SW480 (cell line): ENCODE measurements at places on chromosomes 11 and 22.

GRCh38 chr11:75478783-75479596 is 46.0 kb upstream of the KLHL35 start:
- DNase-seq = no peak

DNA sequence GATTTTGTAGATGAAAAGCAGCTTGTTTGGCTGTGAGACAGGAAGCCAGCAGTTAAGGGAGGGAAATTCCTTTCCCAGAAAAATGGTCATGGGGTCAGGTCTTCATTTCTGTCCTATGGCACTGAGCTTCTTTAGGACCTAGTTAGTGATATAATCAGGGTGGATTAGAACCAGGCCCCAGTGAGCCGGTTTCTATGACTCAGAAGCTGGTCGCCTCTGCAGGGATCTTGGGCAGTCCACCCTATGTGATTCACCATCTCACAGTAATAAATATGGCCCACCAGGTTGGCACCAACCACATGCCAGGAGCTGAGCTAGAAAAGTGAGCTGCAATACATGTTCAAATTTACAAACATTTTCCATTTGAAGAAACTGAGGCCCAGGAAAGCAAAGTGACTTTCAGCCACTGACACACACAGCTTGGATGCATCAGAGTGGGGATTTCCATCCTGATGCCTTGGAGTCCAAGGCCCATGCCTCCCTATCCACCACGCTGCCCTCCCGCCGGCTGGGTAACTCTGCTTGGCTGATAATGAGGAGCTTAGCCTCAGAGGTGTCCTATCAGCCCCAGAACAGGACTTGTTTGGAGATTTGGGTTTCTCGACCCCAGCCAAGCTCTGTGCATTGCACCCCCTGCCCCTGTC is 42.0 kb downstream of the CD82 start:
- no peak for DNase-seq

- DNase-seq = no peak
Measured at GRCh38 chr22:20217563-20217962, 50.6 kb downstream of the RTN4R start.

- no peak for DNase-seq
Measured at GRCh38 chr11:15288863-15289262, 174.1 kb downstream of the INSC start.

- DNase-seq = no peak
Measured at GRCh38 chr11:96075532-96075959, 151.6 kb upstream of the MTMR2 start.

DNA sequence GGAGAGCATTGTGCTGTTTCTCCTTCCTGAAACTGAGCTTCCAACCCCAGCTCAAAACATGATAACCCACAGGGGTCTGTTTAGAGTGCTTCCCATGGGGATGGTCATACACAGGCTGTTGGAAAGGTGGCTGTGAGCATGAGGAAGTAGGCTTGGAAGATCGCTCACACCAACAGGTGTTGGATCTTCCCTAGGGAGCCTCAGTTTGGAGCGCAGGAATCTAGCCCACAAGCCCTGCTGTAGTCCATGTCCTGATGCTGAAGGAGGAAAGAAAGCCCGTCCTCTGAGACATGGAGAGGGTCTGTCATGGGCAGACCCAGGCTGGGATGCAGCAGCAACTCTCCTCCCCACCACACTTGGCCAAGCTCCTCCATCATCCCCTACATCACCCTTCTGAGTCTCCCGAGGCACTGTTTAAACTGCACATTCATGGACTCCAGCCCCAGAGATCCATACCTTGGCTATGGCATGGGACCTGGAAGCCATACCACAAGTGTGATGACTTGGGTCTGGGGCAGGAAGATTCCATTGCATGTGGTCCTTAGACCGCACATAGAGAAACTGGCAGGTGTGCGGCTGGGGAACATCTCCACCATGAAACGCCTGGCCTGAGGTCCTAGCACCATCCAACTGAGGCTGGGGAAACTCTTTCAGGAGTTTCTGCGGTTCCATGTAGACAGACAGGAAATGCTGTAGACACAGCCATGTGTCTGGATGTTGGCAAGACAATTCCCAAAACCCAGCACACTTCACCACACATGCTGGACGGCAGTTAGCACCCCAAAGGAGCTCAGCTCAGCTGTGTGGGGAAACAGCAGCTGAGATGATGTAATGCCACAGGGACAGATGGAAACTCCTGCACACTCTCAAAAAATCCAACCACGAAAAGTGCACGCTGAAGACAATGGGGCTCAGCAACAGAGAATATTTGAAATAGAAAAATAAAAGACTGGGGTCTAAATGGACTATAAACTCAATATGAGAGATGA is 27.6 kb upstream of the TTC12 start:
- DNase-seq = no peak

GRCh38 chr22:19213442-19214077 is 35.0 kb upstream of the SLC25A1 start:
- DNase-seq = no peak

- DNase-seq = no peak
Measured at GRCh38 chr11:16917941-16918340, 96.3 kb downstream of the PLEKHA7 start.

GRCh38 chr11:128903248-128904061 is 12.3 kb downstream of the KCNJ5 start:
- peak; percentile 79 for DNase-seq

- no peak for DNase-seq
Measured at GRCh38 chr11:15157181-15157580, 42.5 kb downstream of the INSC start.

- no peak for DNase-seq
Measured at GRCh38 chr22:32967386-32968101, 90.6 kb downstream of the SYN3 start.

DNA sequence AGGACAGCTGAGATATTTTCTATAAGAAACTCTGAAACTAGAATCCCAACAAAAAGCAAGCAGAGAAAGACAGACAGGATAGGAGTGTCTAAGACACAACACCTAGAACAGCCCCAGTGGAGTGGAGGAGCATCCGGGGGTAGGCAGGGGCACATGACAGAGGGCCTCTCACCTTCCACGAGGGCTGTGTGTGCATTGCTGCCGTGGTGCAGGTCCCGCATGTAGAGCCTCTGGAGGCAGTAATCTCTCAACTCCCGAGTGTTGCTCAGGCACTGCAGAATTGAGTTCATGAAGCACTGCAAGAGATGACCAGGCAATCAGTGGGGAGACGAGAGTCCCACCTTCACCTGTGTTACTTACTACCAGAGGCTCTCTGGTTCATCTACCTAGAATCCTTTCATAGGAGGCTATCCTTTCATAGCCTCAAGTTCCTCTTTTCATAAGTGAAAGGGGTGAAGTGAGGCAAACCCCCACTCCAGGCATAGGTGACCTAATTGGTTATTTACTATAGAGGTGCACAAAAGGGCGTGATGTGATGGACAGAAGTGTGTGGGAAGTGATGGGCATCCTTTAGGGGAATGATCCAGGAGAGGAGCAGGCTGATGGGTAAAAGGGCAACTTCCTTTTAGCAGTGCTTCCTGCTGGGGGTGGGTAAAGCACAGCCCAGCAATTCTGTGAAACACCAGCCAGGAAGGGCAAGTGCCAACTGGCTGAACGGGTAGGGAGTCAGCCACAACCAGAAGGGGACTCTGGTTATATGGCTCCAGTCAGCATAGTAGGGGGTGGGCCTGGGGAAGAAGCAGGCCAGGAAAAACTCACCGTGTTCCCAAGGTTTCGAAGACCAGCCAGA is 13.1 kb upstream of the MFRP start:
- DNase-seq = no peak

DNA sequence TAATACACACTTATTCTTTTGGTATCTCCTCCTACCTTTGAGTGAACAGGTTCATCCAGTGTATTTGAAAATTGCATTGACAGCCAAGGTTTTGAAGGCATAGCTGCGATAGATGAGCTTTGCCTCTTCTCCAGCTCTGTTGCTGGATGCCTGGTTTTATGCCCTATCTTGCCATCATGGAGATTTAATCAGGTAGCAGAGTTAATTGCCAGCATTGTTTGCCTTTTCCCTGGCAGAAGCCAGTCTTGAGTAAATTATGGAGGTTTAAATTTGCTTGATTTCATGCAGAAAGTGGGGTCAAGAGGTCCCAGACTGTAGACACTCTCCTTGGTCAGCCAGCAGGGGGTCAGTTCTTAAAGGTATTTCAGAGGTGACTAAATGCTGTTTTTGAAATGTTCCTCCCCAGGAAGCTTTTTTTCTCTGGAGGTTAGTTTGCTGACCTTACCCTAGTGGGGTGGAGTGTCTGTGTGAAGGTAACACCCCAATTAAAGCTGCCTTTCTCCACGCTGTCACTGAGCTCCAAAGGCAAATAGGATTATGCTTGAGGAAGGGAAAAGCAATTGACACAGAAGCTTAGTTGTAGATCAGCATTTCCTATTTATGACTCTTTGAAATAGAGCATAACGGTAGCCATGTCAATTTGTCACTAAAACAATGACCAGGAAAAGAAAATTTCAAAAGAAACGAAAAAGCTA is 96.0 kb downstream of the EXT2 start:
- no peak for DNase-seq

DNA sequence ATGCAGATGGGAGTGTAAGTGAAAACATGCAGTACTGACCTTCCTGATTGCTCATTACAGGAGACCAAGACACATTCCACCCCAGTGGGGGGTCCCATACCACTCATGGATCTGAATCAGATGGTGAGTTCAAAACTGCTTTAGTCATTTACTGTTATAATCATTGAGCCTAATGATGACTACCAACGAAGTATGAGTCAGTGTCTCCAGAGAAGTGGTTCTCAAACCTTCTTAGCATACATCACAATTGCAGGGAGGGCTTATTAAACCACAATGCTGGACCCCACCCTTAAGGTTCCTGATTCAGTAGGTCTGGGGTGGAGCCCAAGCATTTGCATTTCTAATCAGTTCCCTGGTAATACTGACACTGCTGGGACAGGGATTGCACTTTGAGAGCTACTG is 75.8 kb downstream of the CD44 start:
- DNase-seq = no peak

DNA sequence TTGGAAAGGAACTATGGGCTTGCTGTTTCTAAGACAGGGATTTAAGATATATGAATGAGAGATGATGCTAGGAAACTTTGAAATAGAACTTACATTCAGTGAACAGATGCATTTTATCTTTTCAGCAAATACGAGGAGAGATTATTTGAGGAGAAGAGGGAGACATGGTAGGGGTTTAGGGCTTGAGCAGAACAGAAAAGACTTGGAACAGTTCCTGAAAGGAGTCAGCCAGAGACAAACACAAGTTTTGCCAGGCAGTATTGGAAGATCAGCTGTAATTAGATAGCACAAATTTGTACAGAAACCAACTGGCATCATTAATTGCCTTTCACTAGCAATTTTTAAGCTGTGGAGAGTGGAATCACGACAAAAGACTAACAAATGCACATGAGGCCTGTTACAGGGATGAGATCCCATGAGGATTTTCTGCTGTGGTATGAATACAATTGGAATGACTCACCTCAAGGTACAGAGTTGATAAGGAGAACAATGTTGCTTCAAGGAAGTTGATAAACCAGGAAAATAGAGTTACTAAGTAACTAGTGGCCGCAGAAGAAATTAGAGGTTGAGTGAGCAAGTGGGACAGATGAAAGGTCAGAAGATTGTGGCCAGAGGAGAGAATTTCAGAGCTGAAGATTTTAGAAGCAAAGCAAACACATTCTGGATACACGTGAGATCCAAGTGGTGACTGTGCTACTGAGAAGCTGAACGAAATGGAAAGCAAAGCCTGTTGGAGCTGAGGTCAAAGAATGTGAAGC is 67.9 kb downstream of the CYB5R2 start:
- peak; percentile 37 for DNase-seq

- DNase-seq = no peak
Measured at GRCh38 chr11:77842441-77843121, 21.6 kb downstream of the AAMDC start.

GRCh38 chr11:47508240-47508957 is 44.5 kb downstream of the CELF1 start:
- no peak for DNase-seq

DNA sequence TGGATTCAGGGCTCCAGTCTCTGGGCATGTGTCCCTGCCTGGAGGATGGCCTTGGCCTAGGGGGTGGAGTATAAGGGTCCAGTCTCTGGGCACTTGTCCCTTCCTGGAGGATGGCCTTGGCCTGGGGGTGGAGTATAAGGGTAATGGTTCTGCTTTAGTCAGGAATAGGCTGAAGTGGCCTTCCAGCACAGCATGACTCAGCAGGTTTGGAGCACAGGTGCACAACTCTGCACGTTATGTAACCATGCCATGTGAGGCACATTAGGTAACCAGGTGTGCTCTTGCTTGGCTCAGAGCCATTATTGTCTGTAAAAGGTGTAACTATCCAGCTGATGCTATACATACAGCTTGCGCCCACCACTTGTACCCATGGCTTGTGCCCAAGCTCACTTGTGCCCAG is 48.4 kb upstream of the POLD3 start:
- no peak for DNase-seq

- peak; percentile 28 for DNase-seq
Measured at GRCh38 chr11:34916843-34917770, 689 bp downstream of the PDHX start.

GRCh38 chr11:68383976-68384501 is 71.6 kb downstream of the LRP5 start:
- DNase-seq = no peak

DNA sequence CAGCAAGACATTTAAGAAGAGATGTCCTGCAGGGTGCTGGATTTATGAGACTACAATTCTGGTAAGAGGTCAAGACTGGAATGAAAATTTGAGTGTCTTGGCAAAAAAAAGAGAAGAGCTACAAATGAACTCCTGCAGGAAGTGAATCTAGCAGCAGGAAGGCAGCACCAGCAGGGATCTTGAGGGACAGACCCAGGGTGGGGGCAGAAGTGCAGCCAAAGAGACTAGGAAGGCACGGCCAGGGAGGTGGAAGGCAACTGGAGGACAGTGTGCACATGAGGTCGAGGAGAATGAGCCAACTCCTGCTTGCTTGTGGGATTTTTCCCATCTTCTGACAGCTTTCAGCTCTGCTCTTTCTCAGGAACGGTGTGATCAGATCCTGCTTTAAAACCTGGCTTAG is 263.2 kb downstream of the BUD13 start:
- DNase-seq = no peak

- DNase-seq = no peak
Measured at GRCh38 chr22:29255064-29255621, 12.6 kb downstream of the RHBDD3 start.

DNA sequence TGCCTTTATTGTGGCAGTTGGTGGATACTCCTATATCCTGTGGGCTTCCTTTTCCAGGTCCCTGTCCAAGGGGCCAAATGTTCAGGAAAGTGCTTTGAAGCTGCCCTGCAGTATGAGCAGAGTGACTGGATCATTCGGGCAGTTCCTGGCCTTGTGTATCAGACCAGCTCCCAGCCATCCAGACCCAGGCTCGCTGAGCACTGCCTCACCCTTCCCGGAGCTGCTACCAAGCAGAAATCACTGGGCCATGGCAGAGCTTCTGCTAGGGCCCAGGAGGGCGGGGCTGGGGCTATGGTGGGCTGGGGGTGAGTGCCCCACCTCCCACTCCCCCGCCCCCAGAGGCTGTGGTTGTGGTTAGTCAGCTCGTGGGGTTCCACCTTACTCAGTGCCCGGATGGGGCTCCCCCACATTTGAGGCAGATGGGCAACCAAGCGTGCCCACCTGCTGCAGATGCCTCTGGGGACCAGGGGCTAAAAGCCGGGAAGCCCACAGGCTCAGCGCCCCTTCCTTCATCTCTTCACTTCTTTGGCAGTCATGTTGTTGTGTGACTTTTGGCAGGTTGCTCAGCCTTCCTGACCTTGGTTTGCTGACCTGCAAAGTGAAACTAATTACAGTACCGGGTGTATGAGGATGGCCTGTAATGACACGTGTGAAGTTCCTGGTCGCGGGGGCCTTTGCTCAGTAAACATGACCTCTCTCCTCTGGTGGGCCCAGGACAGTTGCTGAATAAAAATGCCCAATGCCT is 2.1 kb upstream of the LRRC32 start:
- DNase-seq = peak; percentile 17

- DNase-seq = no peak
Measured at GRCh38 chr11:68565768-68566167, 105.2 kb downstream of the PPP6R3 start.
